ENCODE measurements at places on chromosomes 16 and 17.

GRCh38 chr17:47224966-47225365 is 15.8 kb downstream of the MYL4 start:
- no peak for DNase-seq

DNA sequence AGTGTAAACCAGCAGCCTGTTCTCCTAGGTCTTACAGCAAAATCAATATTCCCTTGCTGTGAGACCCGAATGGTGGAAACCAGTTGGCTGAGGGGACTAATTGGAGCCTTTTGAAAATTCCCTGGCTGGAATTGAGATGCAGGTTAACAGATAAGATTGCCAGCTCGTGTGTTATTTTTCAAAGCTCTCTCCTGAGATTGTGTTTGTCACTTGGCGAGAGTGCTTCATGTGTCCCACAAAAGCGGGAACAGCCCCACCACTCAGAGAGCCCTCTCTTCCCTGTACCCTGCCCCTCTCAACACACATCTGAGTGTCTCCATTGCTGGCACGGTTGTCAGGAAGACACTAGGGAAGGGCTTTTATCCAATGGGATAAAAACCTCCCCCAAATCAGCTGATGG is 356.1 kb downstream of the CPPED1 start:
- no peak for DNase-seq

- no peak for DNase-seq
Measured at GRCh38 chr16:26981266-26981938, 85.3 kb upstream of the C16orf82 start.

DNA sequence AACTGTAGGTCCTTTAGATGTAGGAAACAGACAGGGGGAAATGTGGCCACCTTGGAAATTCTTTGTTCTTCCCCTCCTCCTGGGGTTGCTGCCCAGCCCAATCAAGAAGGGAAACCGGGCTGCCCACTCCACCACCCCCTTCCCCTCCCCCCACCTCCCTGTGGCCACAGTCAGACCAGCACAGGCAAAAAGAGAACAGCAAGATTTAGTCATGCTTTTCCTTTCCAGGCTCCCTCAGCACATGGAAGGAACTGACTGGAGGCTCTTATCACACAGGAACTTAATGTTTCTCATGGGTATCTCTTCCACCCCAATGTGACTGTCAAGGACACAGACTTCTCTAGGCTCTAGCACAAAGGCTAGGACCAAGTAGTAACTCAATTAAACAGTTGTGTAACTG is 3.0 kb upstream of the CCL1 start:
- DNase-seq: no peak

GRCh38 chr16:84528322-84528721 is 23.9 kb upstream of the MEAK7 start:
- DNase-seq: no peak
